ENCODE measurements at places on chromosomes 5 and 9.

GRCh38 chr5:147430628-147431027 is 79.2 kb downstream of the DPYSL3 start:
- DNase-seq, result no peak

DNA sequence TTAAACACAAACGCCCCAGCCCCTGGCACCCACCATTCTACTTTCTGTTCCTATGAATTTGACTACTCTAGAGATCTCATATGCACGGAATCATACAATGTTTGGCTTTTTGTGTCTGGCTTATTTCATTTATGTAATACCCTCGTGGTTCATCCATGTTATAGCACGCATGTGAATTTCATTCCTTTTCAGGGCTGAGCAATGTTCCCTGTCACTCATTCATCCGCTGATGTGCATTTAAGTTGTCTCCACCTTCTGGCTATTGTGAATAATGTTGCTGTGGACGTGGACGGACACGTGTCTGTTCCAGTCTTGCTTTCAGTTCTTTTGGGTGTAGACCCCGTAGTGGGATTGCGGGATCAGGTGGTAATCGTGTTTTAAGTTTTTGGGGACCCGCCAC is 79.9 kb upstream of the BARHL1 start:
- no peak for DNase-seq

DNA sequence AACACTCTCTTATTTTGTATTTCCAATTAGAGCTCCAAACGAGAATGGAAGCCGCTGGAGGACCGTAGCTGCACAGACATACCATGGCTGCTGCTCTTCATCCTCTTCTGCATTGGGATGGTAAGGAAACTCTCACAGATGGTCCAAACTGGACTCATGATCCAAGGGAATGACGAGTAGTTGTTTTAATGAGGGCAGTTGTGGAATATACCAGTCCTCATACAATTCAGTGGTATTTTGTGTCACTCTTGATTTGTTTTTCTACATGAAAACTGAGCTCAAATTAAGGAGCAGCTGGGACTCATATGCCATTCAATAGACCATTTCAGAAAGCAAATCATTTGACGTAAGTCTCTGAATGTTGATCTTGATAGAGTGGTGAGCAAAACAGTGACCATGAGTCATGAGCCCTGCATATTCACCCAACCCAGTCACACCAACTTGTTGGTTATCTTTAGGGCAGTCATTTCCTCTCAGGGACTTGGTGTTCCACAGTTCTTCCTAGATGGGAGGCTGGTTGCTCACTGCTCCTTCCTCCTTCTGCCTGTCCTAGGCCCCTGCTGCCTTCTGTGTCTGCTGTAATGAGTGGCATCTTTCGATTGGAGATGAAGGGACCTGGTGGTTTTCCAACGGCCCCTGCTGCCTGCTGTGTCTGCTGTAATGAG is 54.9 kb downstream of the SLC44A1 start:
- no peak for DNase-seq

- DNase-seq, result no peak
These were observed 624.9 kb upstream of the GRAMD2B start for GRCh38 chr5:125798307-125798706.

- no peak for DNase-seq
These were observed 34.4 kb downstream of the TTLL11 start for GRCh38 chr9:122058709-122059108.

DNA sequence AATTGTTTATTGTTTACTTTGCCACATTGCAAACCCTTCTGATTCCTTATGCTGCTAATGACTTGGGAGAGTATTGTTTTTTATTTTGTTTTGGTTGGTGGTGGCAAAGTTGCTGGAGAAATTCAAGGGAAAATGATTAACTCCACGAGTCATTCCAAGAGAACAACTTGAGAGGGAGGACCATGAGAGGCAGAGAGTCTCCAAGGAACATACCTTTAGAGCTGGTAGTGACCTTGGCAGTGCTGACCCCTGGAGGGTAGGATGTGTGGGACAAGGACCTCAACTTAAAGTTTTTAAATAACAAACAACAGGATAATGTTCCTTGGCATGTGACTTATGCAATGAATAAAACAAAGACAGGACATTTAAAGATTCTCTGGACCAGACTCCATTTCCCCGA is 139.7 kb downstream of the LRRC70 start:
- DNase-seq, result no peak

GRCh38 chr5:65556718-65557117 is 6.2 kb downstream of the CENPK start:
- no peak for DNase-seq

- DNase-seq, result no peak
These were observed 30.2 kb upstream of the NRG2 start for GRCh38 chr5:140073296-140073695.

DNA sequence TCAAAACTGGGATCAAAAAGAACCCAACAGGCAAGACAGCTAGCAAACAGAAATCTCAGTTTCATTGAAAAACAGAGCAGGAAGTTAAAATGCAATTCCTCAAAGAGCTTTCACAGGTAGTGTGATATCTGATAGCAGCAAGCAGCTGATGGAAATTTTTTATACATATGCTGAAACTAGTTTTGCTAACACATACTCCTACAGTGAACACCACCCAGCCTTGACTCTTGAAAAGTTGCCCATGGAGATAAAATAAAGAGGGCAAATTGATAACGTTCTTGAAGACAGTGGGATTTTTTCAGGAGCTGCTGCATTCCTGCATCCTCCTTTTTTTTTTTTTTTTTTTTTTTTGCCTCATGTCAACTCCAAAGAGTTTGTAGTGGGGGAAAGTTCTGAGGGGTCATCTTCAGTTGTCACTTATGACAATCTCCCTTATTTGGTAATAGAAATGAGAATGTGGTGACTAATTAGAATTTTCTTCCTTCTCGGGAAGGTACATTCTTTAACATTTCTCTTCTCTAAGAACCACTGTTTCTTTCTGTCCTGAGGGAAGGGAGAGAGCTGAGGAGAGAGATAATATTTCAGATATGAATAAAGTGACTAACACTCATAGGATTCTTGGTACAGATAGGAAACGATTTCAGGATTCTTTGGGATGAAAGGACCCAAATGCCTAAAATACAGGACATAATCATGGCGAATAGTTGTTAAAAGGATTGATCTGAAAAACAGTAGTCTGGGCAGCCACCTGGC is 24.6 kb downstream of the SH3RF2 start:
- no peak for DNase-seq

All from GM12864 (cell line).